Right lobe of liver (tissue), 6 donors: ENCODE measurements at places on chromosomes 12 and 14. TPM values are rescaled to one million over a fixed set of nuclear protein-coding genes. Genes with fewer than 3 reads are reported as not detected.

DNA sequence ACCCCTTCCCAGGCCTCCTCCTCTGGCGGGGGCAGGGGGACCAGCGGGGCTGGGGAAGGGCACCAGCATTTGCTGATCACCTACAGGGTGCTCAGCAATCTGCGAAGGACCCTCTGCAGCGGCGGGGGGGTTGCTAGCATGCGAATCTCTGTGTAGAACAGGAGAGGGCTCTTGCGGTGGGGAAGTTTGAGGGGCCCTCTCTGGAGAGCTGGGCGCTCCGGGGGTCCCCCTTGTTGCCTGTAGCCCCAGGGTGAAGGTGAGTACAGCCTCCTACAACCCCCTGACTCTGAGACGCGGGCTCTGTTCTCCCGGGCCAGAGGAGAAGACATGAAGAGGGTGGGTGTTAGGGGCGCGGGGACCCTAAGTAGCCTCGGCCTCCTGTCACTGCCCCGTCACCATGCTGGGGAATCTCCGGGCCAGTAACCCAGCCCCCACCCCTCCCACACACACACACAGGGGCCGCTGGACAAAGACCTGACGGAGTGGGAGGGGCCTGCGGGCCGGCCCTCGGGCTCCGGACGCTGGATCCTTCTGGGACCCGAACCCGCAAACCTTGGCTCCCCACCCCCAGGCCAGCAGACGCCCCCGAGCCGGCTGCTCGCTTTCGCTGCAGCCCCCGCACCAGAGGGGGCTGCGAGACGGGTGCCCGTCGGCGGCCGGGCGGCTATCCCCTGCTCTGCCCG, 734 bp downstream of the FIGNL2 start:
- peaks cover 10% of the 10 kb centered on the region for H3K27me3 ChIP-seq
- H3K4me1 ChIP-seq = no peaks in the 10 kb centered on the region
- H3K27ac ChIP-seq = no peak overlapping the region
- H3K36me3 ChIP-seq = no peaks in the 10 kb centered on the region
- no peak for DNase-seq

GRCh38 chr12:48903363-48903981, 21.8 kb downstream of the FKBP11 start:
- no peak for DNase-seq
- no peaks in the 10 kb centered on the region for H3K36me3 ChIP-seq
- H3K4me3 ChIP-seq = peak overlapping the region; percentile 44
- H3K4me1 ChIP-seq = no peaks in the 10 kb centered on the region

GRCh38 chr14:73208390-73208789, 28.9 kb upstream of the PAPLN start:
- no peak overlapping the region for H3K4me3 ChIP-seq
- no peaks in the 10 kb centered on the region for H3K27me3 ChIP-seq
- H3K4me1 ChIP-seq = no peaks in the 10 kb centered on the region

HCFC2 gene
- 7.3 TPM for total RNA-seq

GRCh38 chr12:129570796-129571400, 332.9 kb downstream of the TMEM132D start:
- H3K27ac ChIP-seq = no peak overlapping the region
- no peaks in the 10 kb centered on the region for H3K27me3 ChIP-seq
- DNase-seq = no peak

CLEC2B gene
- 5.4 TPM for total RNA-seq

- H3K4me3 ChIP-seq = no peak overlapping the region
- H3K36me3 ChIP-seq = no peaks in the 10 kb centered on the region
- H3K27me3 ChIP-seq = no peaks in the 10 kb centered on the region
- H3K4me1 ChIP-seq = peaks cover 8% of the 10 kb centered on the region
Observed at GRCh38 chr12:94615260-94616181, 34.8 kb downstream of the TMCC3 start.

TSPAN19 gene
- total RNA-seq = not detected

DNA sequence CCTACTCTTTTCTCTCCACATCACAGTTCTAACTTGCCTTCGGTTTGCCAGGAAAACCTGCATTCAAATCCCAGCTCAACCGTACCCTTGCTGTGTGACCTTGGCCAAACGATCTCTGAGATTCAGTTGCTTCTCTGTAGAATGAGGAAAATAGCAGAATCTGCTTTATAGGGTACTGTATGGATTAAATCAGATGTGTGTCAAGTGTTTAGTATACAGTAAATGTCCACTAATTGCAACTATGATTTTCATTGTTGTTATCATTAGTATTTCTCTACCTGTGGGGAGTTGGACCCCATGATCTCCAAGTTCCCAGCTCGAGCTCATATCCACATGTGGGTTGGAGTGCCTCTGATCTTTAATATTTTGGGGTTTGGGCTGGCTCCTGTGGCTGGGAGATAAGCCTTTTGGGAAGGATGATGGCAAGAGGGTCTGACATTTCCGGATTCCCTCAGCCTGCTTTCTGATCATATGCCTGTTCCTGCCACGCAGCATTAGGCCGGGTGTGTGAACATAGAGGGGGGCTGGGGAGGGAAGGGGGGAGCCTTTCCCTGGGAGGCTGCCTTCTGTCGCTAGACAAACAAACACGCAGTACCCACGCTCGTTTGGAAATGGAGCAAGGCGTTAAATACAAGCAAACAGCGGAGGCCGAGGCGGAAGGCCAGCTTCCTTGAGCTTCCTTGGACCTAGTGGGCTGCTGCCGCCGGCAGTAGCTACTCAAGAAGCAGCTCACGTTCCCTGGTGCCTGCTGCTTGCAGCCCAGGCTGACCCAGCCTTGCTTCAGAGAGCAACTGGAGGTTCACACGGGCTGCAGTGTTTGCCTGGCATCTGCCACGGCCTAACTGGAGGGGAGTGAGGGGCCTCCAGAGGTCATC, 213.5 kb upstream of the LHX5 start:
- no peak overlapping the region for H3K4me3 ChIP-seq
- no peaks in the 10 kb centered on the region for H3K27me3 ChIP-seq
- no peaks in the 10 kb centered on the region for H3K4me1 ChIP-seq
- no peaks in the 10 kb centered on the region for H3K36me3 ChIP-seq

GRCh38 chr14:80212023-80212397, 706 bp upstream of the DIO2 start:
- H3K36me3 ChIP-seq = no peaks in the 10 kb centered on the region
- H3K4me1 ChIP-seq = no peaks in the 10 kb centered on the region
- no peak overlapping the region for H3K4me3 ChIP-seq
- no peak overlapping the region for H3K27ac ChIP-seq

TROAP gene
- total RNA-seq = 0.83 TPM

KIF5A gene
- total RNA-seq = not detected

DNA sequence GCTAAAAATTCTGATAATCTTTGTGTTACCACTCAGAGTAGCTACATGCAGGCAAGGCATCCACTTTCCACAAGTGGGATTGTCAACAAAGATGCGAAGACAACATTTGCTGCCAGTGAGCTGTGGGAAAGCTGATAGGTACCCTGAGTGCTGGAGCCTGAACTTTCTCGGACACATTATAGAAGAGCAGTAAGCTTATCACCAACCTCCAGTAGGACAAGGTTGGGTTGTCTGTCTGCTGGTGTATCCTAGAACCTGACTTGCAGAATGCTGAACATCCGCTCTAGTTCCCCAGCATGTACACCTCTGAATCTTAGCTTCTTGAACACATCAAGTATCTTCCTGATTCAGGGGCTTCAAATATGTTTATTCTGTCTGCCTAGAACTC, 103.8 kb upstream of the PPM1H start:
- no peaks in the 10 kb centered on the region for H3K36me3 ChIP-seq
- no peak overlapping the region for H3K27ac ChIP-seq
- H3K4me1 ChIP-seq = no peaks in the 10 kb centered on the region

GRCh38 chr14:103892247-103892646, 36.0 kb upstream of the TDRD9 start:
- peak overlapping the region; percentile 72 for H3K27ac ChIP-seq
- no peaks in the 10 kb centered on the region for H3K27me3 ChIP-seq
- H3K4me1 ChIP-seq = peaks cover 4% of the 10 kb centered on the region
- no peaks in the 10 kb centered on the region for H3K36me3 ChIP-seq

KRT8 gene
- total RNA-seq = 257 TPM

GRCh38 chr12:108495823-108496579, 19.1 kb upstream of the FICD start:
- no peak overlapping the region for H3K27ac ChIP-seq
- no peaks in the 10 kb centered on the region for H3K36me3 ChIP-seq
- no peaks in the 10 kb centered on the region for H3K4me1 ChIP-seq
- H3K4me3 ChIP-seq = no peak overlapping the region
- no peak for DNase-seq

GRCh38 chr14:91354979-91355685, 62.5 kb downstream of the CCDC88C start:
- no peak overlapping the region for H3K4me3 ChIP-seq
- no peaks in the 10 kb centered on the region for H3K4me1 ChIP-seq
- H3K27ac ChIP-seq = no peak overlapping the region
- H3K27me3 ChIP-seq = no peaks in the 10 kb centered on the region
- no peak for DNase-seq

DNA sequence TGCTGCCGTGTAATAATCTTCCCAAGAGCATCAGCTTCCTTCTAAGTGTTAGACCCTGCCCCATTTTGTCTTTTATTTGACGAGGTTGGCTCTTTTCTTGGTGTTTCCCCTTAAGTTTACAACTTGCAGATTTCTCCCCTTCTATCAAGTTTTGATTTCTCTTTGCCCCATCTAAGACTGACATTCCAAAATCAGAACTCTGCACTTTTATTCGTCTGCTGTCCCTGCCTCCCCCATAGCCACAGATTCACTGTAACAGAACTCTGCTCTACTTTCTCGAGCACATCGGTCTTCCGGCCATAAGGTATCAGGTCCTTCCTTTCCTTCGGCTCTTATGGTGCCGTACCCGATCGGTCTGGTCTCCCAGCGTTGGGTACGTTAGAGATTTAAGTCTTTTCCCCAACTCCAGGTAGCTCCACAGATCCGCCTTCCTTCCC, 563 bp downstream of the DCP1B start:
- DNase-seq = no peak
- H3K4me1 ChIP-seq = no peaks in the 10 kb centered on the region
- no peaks in the 10 kb centered on the region for H3K36me3 ChIP-seq
- peak overlapping the region; percentile 86 for H3K27ac ChIP-seq
- H3K27me3 ChIP-seq = no peaks in the 10 kb centered on the region

C12orf54 gene
- not detected for total RNA-seq

SLC17A8 gene
- 0.12 TPM for total RNA-seq

GRCh38 chr12:102474438-102475064, 5.8 kb downstream of the IGF1 start:
- H3K4me1 ChIP-seq = peaks cover 41% of the 10 kb centered on the region
- H3K4me3 ChIP-seq = no peak overlapping the region
- no peak overlapping the region for H3K27ac ChIP-seq

DNA sequence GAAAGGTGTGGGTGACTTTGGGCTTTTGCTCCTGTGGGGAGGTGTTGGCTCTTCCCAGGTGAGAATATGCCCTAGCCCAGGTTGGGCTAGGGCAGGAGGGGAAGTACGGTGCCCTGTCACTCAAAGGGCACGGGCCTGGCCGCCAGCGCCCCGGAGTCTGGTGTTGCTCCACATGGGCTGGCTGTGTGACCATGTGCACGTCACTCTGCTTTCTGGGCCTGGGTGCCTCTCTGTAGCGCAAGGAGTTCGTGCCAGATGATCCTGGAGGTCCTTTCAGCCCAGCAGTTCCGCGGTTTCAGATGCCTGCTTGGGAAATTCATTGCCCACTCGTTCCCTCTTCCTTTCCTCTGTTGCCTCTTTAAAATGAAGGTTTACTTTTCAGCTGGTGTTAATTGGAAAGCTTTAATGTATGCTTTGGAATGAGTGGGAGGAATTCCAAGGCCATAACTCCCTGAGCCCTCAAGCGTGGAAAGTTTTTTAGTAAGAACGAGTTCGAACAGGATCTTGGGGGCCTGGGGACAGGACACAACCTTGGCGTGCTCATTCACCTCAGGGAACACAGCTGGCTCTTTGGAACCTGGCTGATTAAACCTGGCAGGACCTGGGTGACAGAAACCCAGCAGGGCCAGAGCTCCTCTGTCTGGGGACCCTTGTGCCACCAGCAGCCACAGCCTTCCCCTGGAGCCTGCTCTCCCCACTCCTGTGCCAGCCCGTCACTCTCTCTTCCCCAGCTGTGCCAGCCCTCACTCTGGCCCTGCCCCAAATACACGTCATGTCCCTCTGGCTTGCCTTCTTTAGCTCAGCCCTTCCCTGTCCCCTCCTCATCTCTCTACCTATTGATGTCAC, 42.8 kb downstream of the TSPAN9 start:
- H3K27ac ChIP-seq = peak overlapping the region; percentile 41
- no peak overlapping the region for H3K4me3 ChIP-seq
- DNase-seq = peak; percentile 81
- no peaks in the 10 kb centered on the region for H3K27me3 ChIP-seq
- no peaks in the 10 kb centered on the region for H3K4me1 ChIP-seq

CD4 gene
- total RNA-seq = 10.4 TPM
